H4 (cell line): ENCODE measurements at places on chromosomes 5 and 9.
A peak's percentile ranks its signal among the peaks of the same experiment; 100 is the strongest.

DNA sequence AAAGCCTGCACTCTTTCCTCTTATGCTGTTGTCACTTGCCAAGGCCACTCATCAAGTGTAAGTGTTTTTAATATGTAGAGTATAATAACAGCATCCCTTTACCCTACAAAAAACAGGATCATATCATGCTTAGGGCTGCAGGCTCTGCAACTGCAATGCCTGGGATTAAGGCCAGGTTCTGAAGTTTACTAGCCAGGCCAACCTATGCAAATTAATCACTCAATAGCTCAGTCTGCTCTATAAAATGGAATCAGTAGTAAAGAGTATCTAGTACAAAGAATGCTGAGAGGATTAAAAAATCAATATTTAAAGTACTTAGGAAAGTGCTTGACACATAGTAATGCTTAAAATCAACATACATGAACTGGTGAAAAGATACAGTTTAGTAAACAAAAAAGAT, 253.3 kb downstream of the EDIL3 start:
- DNase-seq: no peak

GRCh38 chr9:34994900-34995669, 5.5 kb downstream of the DNAJB5 start:
- DNase-seq: peak; percentile 2

GRCh38 chr9:21031808-21032183, 356 bp upstream of the HACD4 start:
- no peak for DNase-seq

DNA sequence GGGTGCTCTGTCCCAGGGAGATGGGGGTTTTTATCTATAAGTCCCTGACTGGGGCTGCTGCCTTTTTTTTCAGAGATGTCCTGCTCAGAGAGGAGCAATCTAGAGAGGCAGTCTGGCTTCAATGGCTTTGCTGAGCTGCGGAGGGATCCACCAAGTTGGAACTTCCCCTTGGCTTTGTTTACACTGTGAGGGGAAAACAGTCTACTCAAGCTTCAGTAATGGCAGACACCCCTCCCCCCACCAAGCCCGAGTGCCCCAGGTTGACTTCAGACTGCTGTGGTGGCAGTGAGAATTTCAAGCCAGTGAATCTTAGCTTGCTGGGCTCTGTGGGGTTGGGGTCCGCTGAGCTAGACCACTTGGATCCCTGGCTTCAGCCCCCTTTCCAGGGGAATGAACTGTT, 375.8 kb downstream of the RAB3C start:
- no peak for DNase-seq

GRCh38 chr5:103057208-103058130, 62.5 kb downstream of the GIN1 start:
- DNase-seq: no peak

GRCh38 chr5:1220831-1221230, 4.3 kb upstream of the SLC6A18 start:
- no peak for DNase-seq

GRCh38 chr9:32344551-32345182, 39.8 kb upstream of the ACO1 start:
- peak; percentile 48 for DNase-seq

DNA sequence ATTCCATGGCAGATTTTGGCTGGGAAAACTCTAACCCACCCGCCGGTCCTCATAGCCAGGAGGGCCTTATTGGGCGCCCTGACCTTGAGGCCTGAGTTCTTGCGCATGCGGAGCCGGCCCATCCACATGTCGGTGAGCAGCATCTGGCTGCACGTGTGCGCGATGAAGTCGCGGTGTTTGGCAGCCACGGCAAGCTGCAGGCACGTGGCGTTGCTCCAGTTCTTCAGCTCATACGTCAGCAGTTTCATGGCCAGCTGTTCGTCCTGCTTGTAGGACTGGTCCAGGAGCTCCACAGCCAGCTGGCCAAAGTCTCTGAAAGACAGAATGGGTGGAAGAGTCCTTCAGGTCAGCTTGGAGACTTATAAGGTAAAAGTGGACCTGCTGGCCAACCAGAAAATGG, 204.3 kb upstream of the KLF9 start:
- DNase-seq: no peak

- DNase-seq: no peak
These were observed 62.9 kb upstream of the ORM1 start for GRCh38 chr9:114259798-114260523.

GRCh38 chr5:65070026-65070425, 301.3 kb downstream of the CWC27 start:
- no peak for DNase-seq

DNA sequence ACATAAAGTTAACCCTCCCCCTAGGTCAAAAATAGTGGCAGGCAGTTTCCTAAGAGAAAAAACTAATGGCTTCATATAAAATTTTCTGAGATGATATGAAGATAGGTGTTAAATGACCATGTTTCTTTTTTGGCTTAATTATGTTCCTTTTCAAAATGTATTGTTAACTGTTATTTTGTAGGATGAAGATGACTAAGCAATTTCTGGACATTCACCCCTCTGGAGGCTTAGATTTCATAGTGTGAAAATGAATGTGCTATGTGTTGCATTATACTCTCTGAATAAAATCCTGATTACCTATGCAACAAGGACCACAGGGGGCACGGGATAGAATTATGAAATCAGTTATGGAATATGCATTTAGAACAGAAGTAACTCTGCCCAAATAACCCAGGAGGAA, 233.5 kb downstream of the MRPS30 start:
- DNase-seq: no peak

DNA sequence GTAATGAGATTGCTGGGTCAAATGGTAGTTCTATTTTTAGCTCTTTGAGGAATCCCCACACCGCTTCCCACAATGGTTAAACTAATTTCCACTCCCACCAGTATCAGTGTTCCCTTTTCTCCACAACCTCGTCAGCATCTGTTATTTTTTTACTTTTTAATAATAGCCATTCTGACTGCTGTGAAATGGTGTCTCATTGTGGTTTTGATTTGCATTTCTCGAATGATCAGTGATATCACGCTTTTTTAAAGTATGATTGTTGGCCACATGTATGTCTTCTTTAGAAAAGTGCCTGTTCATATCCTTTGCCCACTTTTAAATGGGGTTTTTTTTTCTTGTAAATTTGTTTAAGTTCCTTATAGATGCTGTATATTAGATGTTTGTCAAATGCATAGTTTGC, 73.5 kb downstream of the MTAP start:
- no peak for DNase-seq

DNA sequence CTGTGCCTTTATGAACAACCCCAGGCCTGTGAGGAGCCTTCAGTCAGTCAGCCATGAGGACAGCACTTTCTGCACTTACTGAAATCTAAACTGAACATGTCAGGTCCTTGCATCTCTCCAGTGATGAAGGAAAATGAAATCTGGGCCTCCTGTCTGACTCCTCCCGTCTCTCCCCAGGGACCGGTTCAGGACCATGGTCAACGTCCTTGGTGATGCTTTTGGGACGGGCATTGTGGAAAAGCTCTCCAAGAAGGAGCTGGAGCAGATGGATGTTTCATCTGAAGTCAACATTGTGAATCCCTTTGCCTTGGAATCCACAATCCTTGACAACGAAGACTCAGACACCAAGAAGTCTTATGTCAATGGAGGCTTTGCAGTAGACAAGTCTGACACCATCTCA, 77.0 kb upstream of the PLPP6 start:
- no peak for DNase-seq

GRCh38 chr5:110918683-110919082, 152.8 kb upstream of the TSLP start:
- DNase-seq: no peak

DNA sequence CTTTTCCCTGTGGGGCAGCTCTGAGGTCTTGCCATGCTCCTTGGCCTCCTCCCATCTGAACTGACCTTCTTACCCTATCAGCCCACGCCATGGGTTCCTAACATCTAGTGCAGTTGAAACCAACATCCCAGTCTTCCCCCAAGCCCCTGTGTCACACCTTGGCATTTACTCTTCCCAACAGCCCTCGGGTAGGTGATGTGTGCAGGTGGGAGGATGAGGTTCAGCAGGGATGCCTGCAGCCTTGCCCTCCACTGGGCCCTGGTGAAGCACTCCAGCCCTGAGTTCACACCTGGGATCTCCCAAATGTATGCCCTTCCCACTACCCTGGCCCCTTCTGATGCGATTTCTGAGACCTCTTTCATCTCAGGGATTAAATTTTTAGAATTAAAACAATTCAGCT, 15.5 kb downstream of the IRX2 start:
- DNase-seq: no peak

GRCh38 chr9:127047971-127048370, 74.5 kb downstream of the ANGPTL2 start:
- no peak for DNase-seq

DNA sequence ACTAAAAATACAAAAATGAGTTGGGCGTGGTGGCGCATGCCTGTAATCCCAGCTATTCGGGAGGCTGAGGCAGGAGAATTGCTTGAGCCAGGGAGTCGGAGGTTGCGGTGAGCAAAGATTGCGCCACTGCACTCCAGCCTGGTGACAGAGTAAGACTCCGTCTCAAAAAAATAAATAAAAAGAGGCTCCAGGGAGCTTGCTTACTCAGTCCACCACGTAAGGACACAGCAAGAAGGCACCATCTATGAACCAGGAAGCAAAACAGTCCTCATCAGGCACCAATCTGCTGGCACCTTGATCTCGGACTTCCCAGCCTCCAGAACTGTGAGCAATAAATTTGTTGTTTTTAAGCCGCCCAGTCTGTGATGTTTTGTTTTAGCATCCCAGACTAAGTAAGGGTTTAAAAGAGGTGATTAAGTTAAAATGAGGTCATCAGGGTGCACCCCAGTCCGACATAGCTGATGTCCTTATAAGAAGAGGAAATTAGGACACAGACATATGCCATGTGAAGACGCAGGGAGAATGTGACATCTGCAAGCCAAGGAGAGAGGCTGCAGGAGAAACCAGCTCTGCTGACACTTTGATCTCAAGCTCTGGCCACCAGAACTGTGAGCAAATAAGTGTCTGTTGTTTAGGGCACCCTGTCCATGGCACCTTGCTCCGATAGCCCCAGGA, 45.9 kb downstream of the C9orf50 start:
- DNase-seq: peak; percentile 46

DNA sequence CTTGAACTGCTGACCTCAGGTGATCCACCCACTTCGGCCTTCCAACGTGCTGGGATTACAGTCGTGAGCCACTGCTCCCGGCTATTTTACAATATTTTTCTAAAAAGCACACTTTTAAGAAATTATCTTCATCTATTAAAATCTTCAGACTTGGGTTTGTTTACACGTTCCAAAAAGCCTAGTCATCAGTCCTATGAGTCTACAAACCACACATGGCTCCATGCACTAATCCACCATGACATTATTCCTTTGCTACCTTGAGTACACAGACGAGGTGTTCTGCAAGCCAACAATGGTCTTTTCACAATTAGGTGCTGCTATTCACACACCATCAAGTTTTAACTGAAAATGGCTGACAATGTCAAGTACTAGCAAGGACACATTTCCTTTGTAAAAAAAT, 41.0 kb downstream of the TRPM6 start:
- DNase-seq: peak; percentile 78

GRCh38 chr9:9730174-9730573, 882.6 kb downstream of the PTPRD start:
- no peak for DNase-seq

DNA sequence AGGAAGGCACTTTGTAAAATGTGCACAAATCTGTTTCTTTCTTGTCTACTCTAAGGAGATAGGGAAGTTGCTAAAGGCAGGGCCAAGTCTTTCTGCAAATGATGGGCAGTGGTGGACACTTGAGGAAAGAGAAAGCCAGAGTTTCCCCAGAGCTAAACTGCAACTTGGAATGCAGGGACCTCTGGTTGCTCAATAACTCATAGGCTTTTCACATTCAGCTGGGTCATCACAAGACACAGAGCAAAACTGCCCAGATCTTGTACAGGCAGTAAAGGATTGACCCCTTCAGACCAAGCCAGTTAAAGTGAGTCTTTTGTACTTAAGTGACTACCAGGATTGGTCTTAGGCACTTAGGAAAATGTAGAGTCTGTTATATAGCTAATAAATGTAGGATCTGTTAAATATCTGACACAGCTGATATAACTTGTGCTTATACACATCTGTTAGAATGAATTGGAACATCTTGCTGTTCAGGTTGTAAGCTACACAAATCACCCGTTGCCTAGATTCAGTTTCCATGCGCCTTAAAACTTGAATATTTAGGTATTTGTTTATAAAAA, 13.5 kb upstream of the AGXT2 start:
- no peak for DNase-seq

GRCh38 chr5:120155873-120156272, 308.2 kb upstream of the PRR16 start:
- no peak for DNase-seq

- no peak for DNase-seq
These were observed 20.1 kb downstream of the DIAPH1 start for GRCh38 chr5:141598391-141599345.

- DNase-seq: no peak
These were observed 14.6 kb downstream of the ANKS6 start for GRCh38 chr9:98781588-98782383.

DNA sequence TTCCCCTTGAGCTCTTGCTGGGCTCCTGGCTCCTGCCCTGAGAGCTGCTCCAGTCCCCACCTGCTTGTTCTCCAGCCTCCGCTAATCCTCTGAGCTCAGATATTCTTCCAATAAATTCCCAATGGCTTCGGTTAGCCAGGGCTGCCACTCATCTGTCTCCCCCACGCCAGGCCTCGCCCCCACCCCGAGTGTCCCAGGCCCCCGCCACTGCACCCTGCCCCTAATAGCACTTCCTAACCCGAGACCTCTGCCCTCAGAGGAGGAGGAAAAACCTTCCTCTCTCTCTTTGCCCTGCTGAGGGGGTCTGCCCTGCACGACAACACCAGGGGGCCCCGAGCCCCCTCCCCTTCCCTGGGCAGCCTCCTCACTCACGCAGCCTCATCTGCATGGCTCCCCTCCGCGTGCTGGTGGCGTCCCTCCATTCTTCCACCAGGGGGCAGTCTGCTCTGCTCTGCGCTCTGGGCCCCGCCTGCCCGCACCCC, 5.4 kb upstream of the LCN15 start:
- DNase-seq: no peak

DNA sequence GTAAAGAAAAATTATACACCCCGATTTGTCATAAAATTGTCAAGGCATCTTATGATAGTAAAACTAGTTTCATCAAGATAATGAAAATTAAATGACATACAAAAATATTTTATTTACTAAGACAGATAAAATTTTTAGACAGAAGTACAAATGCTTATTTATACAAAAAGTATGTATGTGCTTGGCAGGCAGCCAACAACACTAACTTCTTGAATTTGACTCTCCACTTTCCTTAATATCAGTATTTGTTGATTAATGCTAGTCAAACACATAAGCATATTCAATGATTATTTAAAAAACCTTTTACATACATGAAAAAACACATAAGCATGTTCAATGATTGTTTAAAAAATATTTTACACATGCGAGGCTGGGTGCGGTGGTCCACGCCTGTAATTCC, 1079.9 kb upstream of the CDH6 start:
- DNase-seq: no peak

GRCh38 chr5:27124590-27124989, 86.2 kb upstream of the CDH9 start:
- DNase-seq: peak; percentile 22

- DNase-seq: peak; percentile 52
These were observed 6.6 kb downstream of the ARL10 start for GRCh38 chr5:176371621-176372539.
